ENCODE measurements at places on chromosomes 1 and 21.

DNA sequence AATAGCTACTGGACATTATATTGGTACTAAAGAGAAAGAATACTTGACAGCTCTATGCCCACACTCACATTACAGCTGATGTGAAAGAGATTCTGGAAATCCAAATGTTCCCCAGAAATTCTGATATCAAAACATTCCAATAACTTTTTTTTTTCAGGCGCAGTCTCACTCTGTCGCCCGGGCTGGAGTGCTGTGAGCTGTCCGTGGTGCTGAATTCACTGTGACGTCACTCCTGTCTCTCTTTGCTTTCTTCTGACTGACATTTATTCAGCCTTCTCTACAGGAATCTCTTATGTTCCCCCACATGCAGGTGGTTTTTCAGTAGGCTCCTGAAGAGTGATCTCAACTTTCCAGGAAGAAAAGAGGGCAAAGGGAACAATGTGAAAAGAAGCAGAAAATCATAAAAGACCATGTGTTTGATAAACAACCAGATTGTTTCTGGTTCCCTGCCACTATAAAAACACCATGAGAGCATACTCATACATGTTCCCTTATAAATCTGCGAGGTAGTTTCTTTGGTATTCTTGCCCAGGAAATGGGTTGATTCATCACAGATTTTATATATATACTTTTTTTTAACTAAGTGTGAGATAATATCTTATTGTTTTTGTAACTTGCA lies 6.2 kb downstream of the S100A7A start:
- DNase-seq, result no peak

- no peak for DNase-seq
Observed at GRCh38 chr1:16716691-16717335, 23.5 kb upstream of the RNU1-4 start.

DNA sequence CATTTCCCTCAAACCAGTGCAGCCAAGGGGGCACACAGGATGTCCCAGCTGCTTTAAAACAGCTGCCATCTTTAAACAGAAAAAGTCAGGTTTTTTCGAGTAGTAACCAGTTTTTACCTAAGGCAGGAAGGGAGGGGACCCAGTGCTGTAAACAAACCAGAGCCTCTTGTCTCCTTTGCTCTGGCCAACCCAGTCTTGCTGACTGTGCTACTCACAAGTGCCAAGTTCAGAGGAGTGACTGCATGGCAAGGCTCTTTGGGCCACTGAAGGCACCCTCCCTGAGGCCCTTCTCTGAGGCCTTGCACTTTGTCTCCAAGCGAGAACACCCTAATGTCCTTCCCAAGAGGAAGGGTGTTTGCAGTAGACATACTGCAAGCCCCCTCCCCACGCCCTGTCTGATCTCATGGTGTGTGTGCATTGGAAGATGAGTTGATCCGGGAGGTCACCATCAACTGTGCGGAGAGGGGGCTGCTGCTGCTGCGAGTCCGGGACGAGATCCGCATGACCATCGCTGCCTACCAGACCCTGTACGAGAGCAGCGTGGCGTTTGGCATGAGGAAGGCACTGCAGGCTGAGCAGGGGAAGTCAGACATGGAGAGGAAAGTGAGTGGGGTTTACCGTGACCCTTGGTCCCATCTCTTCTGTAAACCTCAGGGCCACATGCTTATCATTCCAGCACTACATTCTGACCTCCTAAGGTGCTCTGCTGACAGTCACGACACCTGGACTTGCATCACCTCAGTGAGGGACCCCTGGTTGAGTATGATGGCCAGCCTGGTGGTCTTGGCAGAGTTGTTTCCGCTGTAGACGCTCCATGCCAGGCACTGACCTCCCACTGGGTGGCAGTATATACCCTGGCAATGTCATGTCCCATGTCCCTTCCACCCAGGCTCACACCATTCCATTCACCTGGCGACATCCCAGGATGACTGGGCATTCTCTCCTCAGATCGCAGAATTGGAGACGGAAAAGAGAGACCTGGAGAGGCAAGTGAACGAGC lies 4.7 kb downstream of the DNALI1 start:
- DNase-seq, result peak; percentile 29

DNA sequence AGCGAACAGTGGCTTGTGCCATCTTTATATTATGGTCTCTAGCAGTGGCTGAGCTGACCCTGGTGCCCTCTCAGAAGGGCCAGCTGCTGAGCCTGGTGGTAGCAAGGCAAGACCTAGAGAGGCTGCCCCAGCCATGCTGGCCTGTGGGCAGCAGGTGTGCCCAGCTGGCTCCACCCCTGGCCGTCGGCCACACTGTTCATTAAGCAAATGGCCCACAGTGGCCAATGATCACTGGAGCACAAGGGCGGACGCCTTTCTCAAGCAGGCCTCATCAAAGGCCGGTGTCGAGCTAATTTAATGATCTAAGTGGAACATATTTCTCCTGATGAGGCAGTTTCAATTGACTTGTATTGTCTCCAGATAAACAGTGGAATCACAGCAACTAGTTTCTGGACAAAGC lies 89.4 kb downstream of the GRIK3 start:
- no peak for DNase-seq

DNA sequence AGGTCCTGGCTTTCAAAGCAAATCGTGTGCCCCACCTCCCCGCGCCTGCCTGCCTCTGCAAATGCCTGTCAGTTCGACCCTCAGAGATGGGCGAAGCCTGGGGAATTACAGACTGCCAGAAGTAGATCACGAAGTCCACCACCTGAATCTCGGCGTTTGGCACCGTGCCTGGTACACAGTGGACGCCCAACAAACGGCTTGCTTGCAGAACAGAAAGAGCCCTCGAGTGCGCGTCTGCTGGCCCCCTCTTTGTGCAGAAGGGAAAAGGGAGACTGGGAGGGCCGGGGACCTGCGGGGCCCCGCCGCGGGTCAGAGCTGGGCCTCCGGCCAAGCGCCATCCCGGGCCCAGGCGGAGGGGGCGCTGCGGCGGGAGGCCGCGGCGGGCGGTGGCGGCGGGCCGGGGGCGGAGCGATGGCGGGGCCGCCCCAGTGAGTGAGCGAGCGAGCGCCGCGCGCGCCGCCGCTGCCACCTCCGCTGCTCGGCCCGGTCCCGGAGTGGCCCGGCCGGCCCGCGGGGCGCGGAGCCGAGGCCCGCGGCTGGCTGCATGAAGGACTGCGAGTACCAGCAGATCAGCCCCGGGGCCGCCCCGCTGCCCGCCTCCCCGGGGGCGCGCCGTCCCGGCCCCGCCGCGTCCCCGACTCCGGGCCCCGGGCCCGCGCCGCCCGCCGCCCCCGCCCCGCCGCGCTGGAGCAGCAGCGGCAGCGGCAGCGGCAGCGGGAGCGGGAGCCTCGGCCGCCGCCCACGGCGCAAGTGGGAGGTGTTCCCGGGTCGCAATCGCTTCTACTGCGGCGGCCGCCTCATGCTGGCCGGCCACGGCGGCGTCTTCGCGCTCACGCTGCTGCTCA lies at the start of gene ZDHHC18:
Gene ZDHHC18, plus strand, starts transcription at position 428 of the 845 bp plus-strand sequence. Its CDS starts 117 bp downstream, at position 545.
- peak; percentile 49 for DNase-seq

DNA sequence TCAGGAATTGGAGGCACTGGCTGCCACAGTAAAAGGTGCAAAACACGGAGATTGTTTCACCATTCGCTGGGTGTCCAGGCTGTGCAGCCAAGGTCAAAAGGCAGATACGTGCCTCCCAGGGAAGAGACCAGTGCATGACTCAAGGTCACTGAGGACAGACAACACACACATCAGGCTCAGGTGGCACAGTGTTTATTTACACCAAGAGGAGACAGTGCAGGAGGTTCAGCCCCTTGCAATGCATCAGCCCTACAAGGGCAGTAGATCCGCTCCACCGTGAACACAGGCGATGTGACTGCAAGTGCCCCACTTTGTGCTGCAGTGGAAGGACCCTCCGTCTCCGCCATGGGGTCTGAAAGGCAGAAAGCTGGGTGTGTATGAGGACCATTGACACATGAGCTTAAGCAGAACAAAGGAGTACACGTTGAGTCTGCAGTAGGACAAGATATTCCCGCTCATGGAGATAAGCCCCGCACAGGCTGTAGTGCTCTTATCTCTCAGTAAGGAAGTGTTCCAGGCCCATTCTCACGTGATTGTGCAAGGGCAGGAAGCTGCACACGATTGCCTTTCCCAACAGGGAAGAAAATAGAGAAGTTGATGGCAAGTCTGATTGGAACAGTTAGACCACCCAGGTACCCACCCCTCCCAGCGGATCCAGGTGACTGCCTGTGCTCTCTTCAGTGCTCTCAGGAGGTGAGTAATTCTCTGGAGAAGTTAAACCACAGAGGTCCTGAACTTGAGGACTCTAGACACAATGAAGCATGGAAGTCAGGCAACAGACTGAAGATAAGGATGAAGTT lies 37.5 kb upstream of the QSOX1 start:
- no peak for DNase-seq

GRCh38 chr1:150056407-150056806 lies 11.2 kb upstream of the VPS45 start:
- no peak for DNase-seq

DNA sequence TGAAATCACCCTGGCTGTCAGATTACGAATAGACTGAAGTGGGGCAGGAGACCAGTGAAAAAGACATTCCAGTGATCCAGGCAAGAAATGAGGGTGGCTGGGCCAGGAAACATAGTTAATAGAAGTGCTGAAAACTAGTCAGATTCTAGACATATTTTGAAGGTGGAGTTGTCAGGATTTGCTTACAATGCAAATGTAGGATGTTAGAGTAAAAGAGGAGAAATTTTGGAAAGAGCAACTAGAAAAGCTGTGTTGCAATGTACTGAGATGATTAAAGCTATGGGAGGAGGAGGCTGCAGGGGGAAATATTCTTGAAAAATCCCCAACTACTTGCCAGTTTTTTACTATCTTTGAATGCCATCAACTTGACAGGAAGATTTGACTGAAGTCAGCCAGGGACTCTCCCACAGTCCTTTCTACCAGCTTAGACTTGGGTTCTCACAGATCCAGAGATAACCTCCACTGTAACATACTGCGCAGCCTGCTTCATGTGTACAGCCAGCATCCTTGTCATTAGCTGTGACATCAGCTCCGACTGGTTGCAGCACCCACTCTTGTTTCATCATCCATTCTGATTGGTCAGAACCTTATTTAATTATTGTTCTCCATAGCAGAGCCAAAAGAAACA lies 109.7 kb downstream of the TSEN15 start:
- no peak for DNase-seq

GRCh38 chr1:63326473-63327380 lies 4.4 kb downstream of the FOXD3 start:
- DNase-seq, result no peak

GRCh38 chr1:196558411-196558810 lies 49.8 kb downstream of the KCNT2 start:
- no peak for DNase-seq

- no peak for DNase-seq
Observed at GRCh38 chr1:66676613-66677298, 75.5 kb upstream of the DYNLT5 start.

DNA sequence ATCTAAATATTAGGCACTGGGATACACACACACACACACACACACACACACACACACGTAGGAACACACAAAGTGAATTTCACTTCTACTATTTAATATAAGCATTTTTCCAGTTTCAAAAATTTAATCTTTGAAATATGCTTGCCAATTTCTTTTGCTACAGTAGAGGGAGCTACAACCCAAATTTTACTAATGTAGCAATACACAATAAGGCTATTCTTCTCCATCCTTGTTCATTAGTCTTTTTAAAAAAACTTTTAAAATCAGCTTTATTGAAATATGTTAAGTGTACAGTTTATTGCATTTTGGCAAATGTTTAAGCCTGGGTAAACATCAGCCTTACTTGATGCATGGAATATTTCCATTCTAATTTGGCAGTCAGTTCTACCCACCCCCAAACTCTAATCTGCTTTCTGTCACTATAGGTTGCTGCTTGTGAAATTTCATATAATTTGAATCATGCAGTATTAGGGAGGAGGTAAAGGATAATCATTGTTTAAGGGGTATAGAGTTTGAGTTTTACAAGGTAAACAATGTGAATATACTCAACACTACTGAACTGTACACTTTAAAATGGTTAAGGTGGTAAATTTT lies 93.0 kb upstream of the TENT5C start:
- DNase-seq, result no peak

DNA sequence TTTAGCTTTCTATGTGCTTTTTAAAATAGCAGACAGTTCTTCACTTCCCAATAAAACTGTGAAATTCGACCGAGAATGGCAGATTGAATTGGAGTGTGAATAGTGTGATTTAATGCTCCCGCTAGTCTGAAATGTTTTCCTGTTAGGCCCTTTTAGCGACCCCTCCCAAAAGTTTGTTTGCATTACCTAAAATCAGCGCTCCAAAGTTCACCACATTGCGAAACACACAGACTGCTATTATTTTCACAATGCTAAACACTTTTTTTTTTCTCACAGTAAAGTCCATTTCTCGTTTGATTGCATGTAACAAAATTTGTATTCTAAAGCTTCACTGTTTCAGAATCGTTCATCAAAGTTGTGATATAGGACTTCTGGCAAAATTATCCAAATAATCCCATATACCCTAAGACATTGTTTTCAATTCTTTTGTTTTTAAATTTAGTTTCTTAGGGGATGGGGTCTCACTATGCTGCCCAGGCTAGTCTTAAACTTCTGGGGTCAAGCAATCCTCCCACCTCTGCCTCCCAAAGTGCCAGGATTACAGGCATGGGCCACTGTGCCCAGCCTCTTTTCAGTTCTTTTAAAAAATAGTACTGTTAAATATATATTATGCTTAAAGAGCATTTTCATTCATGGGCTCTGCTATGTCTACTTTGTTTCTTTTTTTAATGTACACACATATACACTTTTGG lies 76.5 kb upstream of the USH2A start:
- no peak for DNase-seq

GRCh38 chr21:37008724-37009123 lies 2.2 kb downstream of the RIPPLY3 start:
- DNase-seq, result no peak

DNA sequence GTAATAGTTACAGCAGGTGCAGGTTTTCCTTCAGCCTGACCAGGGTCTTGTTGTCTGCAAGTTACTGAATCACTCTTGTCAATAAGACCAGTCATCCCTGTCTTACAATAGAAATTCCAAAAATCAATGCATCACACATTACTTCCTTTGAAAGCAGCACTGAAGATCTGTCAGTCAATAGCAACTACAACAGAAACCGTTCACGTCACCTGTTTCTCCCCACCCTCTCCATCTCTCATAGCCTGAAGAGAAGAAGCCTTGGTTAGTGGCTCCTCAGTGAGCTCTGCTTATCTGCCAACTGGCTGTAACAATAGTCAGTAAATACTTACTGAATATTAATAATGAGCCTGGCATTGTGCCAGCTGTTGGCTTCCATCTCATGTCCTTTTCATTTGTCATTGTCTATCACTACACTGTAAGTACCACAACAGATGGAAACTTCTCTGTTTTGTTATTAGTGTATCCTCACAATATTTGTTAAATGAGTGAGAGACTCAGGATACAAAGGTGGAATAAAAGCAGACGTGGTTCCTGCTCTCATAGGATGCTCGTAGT lies 195.2 kb downstream of the S1PR1 start:
- DNase-seq, result no peak

- no peak for DNase-seq
Observed at GRCh38 chr1:52674497-52675384, 23.4 kb downstream of the COA7 start.

DNA sequence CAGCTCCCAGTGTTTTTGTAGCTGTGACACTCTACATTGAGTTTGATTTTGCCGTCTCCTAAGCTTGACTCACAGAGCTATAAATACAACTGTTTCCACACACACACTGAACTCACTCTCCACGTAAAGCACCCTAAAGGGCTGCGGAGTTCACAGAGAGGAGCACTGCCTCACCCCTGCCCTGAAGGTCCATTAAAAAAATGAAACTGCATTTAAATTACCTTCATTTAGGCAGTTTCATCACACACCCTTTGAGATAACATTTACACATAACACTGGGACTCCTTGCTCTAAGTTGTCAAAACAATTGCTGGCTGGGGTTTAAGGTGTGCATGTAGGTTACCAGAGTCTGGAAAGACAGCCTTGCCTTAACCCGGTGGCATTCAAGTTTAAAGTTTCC lies 137.1 kb upstream of the MAGI3 start:
- DNase-seq, result no peak

GRCh38 chr1:244350027-244350426 lies 101.7 kb downstream of the ADSS2 start:
- DNase-seq, result no peak
